ENCODE measurements at places on chromosomes 13 and 19.

DNA sequence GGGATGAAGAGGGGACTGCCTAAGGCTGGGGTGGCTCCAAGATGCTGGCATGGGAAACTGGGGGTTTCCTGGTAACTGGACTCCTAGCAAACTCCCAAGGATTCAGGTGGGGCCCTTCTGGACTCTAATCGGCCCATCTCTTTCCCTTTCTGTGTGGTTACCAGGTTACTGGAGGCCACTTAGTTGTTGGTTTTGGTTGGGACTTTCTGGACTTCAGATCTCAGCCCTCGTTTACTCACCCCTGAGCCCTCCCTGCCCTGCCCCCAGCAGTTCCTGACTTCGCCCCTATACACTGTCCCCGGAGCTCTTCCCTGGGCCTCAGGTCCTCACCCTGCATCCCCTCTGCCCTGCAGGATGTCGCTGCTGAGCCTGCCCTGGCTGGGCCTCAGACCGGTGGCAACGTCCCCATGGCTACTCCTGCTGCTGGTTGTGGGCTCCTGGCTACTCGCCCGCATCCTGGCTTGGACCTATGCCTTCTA is 328 bp downstream of the CYP4F12 start:
- DNase-seq: no peak

GRCh38 chr13:22112956-22113745 is 442.3 kb downstream of the FGF9 start:
- no peak for DNase-seq

- DNase-seq: no peak
Measured at GRCh38 chr19:12783291-12783848, 7.9 kb upstream of the JUNB start.

- DNase-seq: no peak
Measured at GRCh38 chr19:14563989-14564651, 7.7 kb downstream of the NDUFB7 start.

DNA sequence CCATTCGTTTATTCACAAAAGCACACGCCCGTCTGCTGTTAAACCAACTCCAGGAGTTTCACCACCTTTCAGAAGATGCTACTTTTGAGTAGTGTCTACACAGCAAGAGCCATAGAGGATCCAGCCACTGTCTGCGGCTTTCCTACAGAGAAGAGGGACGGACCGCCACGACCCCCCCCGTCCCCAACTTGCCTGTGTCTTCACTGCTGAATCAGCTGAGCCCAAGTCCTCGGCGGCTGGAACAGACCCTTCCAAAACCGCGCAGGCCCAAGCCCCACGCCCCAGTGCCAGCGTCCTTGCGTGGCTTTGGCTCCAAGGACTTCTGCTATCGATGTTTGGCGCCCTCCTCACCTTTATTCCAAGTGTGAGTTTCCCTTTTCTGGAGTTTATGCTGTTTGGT is 65.1 kb downstream of the SPACA7 start:
- DNase-seq: no peak
